ENCODE measurements at places on chromosomes 6 and 20.
A peak's percentile ranks its signal among the peaks of the same experiment; 100 is the strongest.

DNA sequence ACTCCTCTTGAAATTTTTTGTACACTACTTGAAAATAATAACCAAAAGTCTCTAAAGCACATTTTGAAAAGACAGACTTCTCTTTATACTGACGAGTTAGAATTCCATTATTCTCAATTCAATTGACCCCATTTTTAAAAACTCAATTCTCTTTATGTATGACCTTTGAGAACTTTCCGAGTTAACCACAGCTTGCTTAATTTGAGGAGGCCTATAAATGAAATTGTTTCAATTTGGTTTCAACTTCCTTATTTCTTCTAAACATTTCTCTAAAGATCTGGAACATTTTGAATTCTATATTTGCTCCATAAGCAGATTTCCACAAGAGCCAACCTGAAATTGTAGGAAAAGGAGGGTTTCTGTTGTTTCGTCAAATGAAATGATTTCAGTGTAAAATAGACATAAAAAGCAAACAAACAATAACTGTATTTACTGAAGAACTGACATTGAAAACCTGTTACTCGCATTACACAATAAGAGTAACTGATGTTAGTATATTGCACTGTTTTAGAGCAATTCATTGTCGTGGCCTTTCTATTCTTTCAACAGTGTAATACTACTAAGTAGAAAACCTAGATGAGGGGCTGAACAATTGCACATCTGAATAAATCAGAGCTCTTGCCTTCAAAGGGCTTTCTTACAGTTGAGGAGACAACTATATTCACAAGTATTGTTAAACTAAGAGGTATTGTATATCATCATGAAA, 223.6 kb downstream of the HIVEP2 start:
- DNase-seq = no peak

DNA sequence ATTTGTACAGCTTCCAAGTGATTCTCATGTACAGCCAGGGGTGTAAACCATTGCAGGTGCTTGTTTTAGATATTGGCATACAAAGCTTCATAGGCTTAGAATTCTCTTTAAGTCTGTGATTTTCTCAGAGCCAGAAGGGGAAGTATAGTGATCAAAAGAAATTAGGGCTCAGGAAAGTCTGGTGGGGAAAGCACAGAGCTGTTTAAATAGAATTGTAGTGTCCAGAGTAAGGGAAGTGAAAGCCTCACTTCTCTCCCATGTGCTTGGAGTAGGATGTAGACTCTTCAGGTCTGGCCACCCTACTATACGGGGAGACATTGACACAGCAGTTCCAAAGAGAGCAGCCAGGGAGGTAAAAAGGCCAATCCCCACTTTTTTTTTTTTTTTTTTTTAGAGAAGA, 10.4 kb downstream of the GCNT2 start:
- DNase-seq = no peak

- no peak for DNase-seq
These were observed 1.6 kb upstream of the QKI start for GRCh38 chr6:163412801-163413344.

- no peak for DNase-seq
These were observed 1.3 kb downstream of the SLC22A16 start for GRCh38 chr6:110475066-110475653.

- peak; percentile 17 for DNase-seq
These were observed 56.1 kb upstream of the B3GAT2 start for GRCh38 chr6:71012866-71013469.

DNA sequence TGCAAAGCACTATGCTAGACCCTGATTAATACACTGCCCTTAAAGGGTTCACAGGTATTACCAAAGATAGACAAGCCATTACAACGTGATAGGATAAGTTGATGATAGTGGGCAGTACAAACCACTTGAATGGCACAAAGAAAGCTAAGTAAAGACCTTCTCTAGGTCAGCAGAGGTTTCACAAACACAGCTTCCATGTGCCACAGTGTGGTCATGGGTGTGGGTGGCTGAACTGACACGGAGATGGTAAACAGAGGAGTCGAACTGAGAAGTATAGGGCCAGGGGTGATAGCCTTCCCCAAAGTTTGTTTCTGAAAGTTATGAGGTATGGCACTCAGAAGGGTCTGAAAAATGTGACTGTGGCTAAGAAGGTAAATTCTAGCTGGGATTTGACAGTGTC, 4.3 kb downstream of the ZBTB9 start:
- DNase-seq = no peak

DNA sequence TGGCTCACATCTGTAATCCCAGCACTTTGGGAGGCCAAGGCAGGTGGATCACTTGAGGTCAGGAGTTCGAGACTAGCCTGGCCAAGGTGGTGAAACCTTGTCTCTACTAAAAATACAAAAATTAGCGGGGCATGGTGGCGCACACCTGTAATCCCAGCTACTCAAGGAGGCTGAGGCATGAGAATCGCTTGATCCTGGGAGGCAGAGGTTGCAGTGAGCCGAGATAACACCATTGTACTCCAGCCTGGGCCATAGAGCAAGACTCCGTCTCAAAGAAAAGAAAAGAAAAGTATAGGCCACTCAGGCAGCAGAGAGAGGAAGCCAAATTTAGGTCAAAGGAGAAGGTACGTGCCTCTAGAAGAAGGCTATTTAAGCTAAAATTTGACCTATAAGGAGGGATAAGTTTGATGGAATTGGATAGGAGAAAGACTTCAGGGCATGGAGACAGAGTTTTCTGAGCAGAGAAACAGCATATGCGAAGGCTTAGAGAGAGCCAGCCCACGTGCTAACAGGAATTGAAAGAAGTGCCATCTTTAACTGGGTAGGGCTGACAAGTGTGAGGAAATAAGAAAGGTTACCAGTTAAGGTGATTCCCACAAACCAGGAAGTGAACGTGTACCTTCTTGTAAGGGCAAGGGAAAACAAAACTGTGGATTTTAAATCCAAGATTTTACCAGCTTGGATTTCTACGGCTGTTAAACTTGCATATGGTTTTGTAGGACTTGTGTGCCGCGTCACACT, 113.8 kb downstream of the IPCEF1 start:
- no peak for DNase-seq

DNA sequence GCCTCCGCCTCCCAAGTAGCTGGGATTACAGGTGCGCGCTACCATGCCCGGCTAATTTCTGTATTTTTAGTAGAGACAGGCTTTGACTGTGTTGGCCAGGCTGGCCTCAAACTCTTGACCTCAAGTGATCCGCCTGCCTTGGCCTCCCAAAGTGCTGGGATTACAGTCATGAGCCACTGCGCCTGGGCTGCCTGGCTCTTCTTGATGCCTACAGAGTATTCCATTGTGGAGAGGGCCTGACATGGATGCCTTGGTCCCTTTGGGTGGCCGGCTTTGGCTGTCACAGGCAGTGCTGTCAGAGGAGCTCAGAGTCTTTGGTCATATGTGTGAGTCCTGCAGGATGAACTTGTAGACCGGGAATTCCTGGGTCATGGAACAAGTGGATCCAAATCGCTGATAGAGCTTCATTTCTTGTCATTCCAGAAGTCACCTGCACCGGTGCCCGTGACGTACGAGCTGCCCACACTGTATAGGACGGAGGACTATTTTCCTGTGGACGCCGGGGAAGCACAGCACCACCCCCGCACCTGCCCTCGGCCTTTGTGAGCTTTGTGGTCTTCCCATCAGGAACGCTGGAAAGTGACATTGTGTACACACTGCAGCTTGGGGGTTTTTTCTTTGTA, 55.1 kb downstream of the ADNP start:
- DNase-seq = no peak

DNA sequence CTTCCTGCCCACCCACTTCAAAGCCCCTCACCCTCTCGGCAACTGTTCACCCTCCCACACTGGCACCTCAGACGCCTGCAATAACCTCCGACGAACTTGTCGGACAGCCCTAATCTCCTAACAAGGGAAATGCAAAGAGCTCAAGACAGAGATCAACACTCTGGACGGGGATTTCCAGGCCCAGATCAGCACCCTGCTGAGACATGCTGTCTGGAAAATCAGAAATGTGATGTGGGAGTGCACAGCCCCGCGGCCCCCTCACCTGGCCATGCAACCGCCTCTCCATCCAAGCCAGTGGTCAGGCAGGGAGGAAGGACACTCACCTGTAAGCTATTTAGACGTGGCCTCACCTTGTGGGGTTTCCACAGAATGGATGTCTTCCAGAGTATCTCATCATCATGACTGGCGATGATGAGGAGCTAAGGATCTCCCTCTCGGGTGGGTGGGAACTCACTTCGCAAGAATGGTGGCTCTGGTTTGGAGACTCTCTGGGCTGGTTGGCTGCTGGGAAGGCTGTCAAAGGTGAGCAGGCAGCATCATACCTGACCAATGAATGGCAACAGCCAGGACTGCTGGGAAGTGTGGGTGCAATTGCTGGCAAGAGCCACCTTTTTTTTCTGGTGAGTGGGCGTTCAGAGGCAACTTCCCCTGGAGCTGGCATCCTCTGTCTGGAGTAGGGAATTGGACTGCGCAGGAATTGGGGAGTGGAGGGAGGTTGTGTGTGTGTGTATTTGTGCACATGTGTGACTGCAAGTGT, 28.1 kb upstream of the ADTRP start:
- no peak for DNase-seq

- no peak for DNase-seq
These were observed 666 bp downstream of the TPD52L1 start for GRCh38 chr6:125154118-125154760.

- DNase-seq = no peak
These were observed 1.3 kb downstream of the BPIFA2 start for GRCh38 chr20:33169176-33169794.

- DNase-seq = no peak
These were observed 62.6 kb downstream of the FAM50B start for GRCh38 chr6:3911614-3912336.

GRCh38 chr6:169899481-169900145, 148.2 kb downstream of the ERMARD start:
- DNase-seq = no peak

DNA sequence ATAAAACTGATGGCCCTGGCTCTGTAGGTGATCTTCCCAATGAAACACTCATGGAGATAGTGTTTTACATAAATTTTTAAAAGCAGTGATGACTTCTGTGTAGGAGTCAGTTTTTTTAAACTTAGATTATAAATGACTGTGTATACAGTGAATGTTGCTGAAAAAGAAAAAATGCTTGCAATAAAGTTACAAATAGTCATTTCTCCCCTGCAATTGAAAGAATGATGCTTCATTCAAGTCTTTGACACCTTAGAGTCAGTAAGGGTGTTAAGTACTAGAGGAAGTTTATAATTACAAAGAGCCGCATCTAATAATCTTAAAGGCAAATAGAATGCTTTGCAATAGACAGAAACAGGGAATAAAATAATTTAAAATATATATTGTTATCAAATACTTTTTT, 27.6 kb downstream of the ZNF292 start:
- DNase-seq = no peak

- DNase-seq = no peak
These were observed 27.8 kb upstream of the ERVFRD-1 start for GRCh38 chr6:11139051-11139960.

DNA sequence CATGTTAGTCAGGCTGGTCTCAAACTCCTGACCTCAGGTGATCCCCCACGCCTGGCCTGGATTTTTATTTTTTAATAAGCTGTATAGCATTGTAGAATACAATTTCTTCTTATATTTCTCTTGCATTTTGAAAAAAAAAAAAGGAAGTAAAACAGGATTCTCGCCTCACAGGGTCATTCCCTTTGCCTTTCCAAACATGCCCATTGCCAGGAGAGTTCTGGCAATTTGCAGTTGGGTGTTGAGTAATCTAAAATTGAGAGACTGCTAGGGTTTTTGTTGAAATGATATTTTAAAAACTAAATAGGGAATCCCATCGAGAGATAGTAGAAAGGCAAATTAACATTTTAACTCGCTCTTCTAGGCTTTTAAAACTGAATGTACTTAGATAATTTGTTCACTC, 196.1 kb downstream of the JARID2 start:
- DNase-seq = no peak

DNA sequence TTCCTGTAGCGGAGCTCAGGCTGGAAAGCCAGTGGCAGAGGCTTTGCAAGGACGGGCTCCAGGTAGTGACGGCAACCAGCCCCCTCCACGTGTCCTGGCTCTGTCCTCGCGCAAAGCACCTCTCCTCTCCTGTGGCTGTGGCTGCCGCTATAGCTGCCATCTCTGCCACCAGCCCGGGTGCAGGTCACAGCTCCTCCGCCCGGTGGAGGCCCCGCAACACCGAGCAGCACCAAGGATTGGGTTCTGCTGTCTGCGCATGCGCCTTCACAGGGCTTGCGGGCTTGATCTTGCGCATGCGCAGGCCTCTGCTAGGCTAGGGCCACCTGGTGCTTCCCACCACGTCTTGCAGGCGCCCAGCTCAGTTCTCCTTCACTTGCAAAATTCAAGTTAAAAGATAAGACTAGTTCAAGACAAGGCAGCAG, 625.4 kb downstream of the QKI start:
- DNase-seq = no peak

DNA sequence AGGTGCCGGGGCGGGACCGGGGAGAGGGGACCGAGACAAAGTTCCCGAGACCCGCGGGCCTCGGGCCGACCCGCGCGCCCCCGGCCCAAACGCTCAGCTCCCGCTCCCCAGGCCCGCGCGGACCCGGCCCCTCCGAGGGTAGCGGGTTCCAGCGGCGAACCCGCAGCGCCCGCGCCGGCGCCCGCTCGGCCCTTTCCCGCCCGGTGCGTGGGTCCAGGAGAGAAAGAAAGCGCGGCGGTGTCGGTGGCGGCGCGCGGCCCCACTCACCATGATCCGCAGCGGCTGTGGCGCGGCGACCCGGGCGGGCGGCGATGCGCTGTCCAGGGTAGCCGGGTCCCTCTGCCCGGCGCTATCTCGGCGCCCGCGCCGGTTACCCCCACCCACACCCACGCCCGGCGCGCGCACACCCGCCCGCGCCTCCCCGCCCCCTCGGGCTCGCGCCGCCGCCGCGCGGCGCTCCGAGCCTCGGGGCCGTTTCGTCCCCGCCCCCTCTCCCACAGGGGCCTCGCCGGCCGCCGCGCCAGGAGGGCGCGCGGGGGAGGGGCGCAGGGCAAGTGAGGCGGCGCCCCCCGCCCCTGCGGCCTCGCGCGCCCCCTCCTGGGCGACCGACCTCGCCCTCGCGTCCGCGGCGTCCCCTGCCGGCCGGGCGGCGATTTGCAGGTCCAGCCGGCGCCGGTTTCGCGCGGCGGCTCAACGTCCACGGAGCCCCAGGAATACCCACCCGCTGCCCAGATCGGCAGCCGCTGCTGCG, at the start of gene ELOVL2:
TSS of gene ELOVL2 (minus strand) at position 345 of the 751 bp plus-strand sequence. CDS start at position 270, 75 bp downstream.
- DNase-seq = peak; percentile 46

GRCh38 chr20:58174708-58175280, 53.7 kb downstream of the ANKRD60 start:
- DNase-seq = no peak

DNA sequence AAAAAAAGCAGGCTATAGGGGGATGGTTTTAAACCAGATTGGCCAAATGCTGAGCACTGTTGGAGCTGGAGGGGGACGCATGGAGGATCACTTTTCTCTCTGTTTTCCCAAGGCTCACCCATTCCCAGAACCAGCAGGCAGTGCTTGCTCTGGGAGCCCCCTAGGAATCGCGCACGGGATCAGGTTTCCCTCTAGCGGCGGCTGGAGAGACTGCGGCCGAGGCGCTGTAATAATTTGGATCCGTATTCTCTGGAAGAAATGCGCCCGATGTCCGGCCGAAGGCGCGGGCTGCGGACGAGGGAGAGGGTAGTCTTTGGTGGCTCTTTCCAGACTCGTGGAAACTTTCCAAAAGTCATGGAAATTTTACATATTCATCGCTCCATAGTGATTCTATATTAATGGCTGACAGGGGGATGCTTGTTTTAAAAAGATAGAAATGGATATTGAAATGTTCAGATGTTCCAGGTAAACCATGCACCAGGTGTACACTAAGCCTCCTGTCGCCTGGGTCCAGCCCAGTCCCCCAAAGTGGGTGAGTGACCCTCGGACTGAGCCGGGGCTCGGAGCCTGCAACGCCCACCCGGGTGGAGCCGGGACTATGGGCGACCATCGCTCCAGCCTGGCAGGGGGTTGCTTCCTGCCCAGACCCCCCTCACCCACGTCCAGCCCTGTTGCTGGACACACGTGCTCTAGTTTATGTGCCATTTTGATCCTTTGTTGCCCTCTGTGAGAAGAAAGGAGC, 78.7 kb upstream of the PHACTR3 start:
- peak; percentile 20 for DNase-seq

Data from GM19239 (cell line).